Smooth muscle cell of the pulmonary artery (primary cell): ENCODE measurements at places on chromosomes 6 and 20. TPM values are rescaled to one million over a fixed set of nuclear protein-coding genes. Genes with fewer than 3 reads are reported as not detected.

Gene PGC
- not detected in 2 replicates for total RNA-seq

Gene ZDHHC14
- 3.7 and 6.0 TPM in 2 replicates for total RNA-seq

Gene PLG
- not detected in 2 replicates for total RNA-seq

Gene DPPA5
- not detected in 2 replicates for total RNA-seq

Gene PSORS1C2
- not detected in 2 replicates for total RNA-seq

Gene PRKN
- total RNA-seq = 1.1 and 3.0 TPM in 2 replicates

Gene IRF4
- total RNA-seq = under 0.01 TPM in 1 of 2 replicates, not detected in the other

Gene IP6K3
- total RNA-seq = 0.03 and 0.20 TPM in 2 replicates

Gene CDH4
- total RNA-seq = 0.07 and 0.10 TPM in 2 replicates

Gene ELOVL2
- 0.46 and 0.85 TPM in 2 replicates for total RNA-seq

Gene PARD6B
- total RNA-seq = 0.20 and 0.59 TPM in 2 replicates

Gene ADGRF4
- 0.07 and 0.10 TPM in 2 replicates for total RNA-seq

Gene RALGAPB
- 32.9 and 33.8 TPM in 2 replicates for total RNA-seq

Gene TRIM38
- 7.5 and 10.2 TPM in 2 replicates for total RNA-seq

Gene LINC00237
- not detected in 2 replicates for total RNA-seq

Gene RIPPLY2
- total RNA-seq = not detected in 2 replicates

Gene DNAH8
- under 0.01 TPM in 1 of 2 replicates, not detected in the other for total RNA-seq

Gene LSM2
- 16.7 and 16.9 TPM in 2 replicates for total RNA-seq

Gene AHCY
- total RNA-seq = 96.2 and 119 TPM in 2 replicates

Gene DLL1
- 0.30 and 0.78 TPM in 2 replicates for total RNA-seq

Gene ZBP1
- total RNA-seq = not detected in 2 replicates

Gene ANGPT4
- total RNA-seq = not detected in 2 replicates

Gene SPATS1
- not detected in 2 replicates for total RNA-seq

Gene ALDH8A1
- 0.72 and 1.8 TPM in 2 replicates for total RNA-seq

Gene EYA4
- total RNA-seq = 0.65 TPM in 1 of 2 replicates, not detected in the other

Gene TRIM40
- total RNA-seq = not detected in 2 replicates

Gene TFAP2B
- total RNA-seq = 0.13 and 2.8 TPM in 2 replicates

Gene FKBP1C
- total RNA-seq = 0.20 and 2.9 TPM in 2 replicates

Gene WFDC8
- 0.20 TPM in 1 of 2 replicates, not detected in the other for total RNA-seq

Gene SLC25A27
- total RNA-seq = 5.0 and 7.0 TPM in 2 replicates

Gene PNLDC1
- 0.07 and 0.20 TPM in 2 replicates for total RNA-seq

Gene PLA2G7
- total RNA-seq = not detected in 2 replicates

Gene CUL7
- total RNA-seq = 68.9 and 77.8 TPM in 2 replicates

Gene DAAM2
- total RNA-seq = 22.5 and 96.0 TPM in 2 replicates

Gene PRR3
- total RNA-seq = 4.8 and 5.7 TPM in 2 replicates

Gene SLC44A4
- total RNA-seq = 0.20 TPM in 1 of 2 replicates, not detected in the other
